Stimulated activated CD8-positive, alpha-beta memory T cell treated with anti-CD3 and anti-CD28 coated beads, Interleukin-15, amount 100 ng/mL, for 4 hours (primary cell): ENCODE measurements at places on chromosomes 3 and 15.

DNA sequence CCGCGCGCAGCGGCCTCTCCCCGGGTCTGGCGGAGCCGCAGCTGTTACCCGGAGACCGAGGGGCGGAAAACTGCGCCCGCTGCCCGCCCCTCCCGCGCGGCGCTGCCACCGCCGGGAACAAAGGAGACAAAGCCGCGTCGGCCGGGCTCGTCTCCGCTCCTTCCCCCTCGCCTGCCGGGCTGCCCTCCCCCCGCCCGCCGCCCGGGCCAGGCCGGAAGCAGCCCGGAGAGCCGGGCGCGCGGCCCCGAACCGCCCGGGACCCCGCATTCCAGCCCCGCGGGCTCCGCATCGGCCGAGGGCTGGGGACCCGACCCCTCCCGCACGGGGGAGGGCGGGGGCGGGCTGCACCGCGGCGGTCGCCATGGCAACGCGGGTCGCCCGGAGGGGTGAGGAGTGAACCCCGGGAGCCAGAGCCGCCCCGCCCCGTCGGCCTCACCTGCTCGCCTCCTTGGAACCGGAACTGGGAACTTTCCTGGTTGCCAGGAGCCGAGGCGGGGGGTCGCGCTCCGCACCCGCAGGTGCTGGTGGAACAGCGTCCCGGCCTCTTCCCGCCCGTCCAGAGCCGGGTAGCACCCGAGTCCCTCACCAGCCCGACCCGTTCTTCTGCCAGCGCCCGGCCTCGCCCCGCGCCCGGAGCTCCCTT, 448 bp downstream of the PLXNB1 start:
- peak; percentile 49 for DNase-seq

GRCh38 chr3:17231537-17232261, 346.9 kb downstream of the PLCL2 start:
- DNase-seq = no peak

GRCh38 chr15:74032606-74033561, 38.4 kb downstream of the PML start:
- DNase-seq = no peak

- DNase-seq = no peak
These were observed 551.7 kb downstream of the NR2F2 start for GRCh38 chr15:96882121-96882772.
